ENCODE measurements at places on chromosomes 16 and 17.

GRCh38 chr17:20797292-20797691, 217.8 kb downstream of the CDRT15L2 start:
- no peak for DNase-seq

DNA sequence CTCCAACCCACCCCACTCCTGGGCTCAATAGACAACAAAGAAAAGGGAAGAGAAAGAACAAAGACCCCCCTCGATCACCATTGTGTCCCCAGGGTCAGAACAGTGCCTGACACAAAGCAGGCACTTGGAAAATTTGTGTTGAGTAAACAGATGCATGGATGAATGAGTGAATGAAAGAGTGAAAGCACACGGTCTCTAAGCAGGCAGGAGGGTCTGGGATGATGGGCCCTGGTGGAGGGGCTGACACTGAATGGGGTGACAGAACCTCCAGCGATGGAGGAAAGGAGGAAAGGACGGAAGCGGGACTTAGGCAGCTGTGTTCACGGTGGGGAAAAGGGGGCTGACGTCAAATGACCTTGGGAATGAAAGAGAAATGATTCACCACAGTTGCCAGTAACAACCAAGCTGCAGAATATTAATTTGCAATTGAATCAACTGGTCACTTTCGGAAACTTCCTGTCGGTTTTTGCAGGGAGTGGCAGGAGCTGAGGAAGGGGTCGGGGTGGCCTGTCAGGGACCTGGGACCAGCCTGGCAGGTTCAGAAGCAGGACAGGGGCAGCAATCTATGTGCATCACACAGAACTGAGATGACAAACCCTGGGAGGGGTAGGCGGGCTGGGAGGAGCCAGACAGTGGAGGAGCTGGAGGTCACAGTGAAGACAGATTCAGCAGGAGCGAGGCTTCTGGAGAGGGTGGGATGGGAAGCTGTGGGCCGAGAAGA, 6.7 kb upstream of the GAST start:
- no peak for DNase-seq

DNA sequence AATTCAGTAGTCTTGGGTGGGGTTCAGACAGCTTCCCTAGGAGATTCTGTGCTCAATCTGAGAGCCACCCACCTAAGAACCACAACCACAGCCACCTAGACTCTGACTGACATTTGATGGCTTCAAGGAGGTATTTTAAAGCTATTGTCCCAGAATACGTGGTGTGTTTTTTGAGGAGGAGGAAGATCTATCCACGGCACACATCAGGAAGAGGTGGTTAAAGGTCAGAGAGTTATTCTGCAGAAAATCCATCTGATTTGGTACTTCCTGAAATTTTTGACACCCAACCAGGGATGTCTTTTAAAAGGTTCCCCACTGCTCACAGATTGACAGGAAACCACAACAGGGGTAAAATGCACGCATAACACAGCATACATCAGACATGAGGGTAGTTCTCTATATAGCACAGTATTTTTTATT, 25.1 kb downstream of the SMARCE1 start:
- DNase-seq: no peak

- DNase-seq: no peak
Measured at GRCh38 chr17:73630531-73630930, 13.7 kb downstream of the SDK2 start.

GRCh38 chr16:70597135-70597835, 49.1 kb upstream of the IL34 start:
- no peak for DNase-seq

GRCh38 chr17:15231851-15232516, 33.1 kb downstream of the PMP22 start:
- DNase-seq: no peak
